Omental fat pad (tissue), 4 donors: ENCODE measurements at places on chromosomes 12 and 14. TPM values are rescaled to one million over a fixed set of nuclear protein-coding genes. Genes with fewer than 3 reads are reported as not detected.

The SPIC gene
- not detected for total RNA-seq

The CIDEB gene
- total RNA-seq, result 16.4 TPM

The COX8C gene
- not detected for total RNA-seq

- DNase-seq, result no peak
Measured at GRCh38 chr12:122558745-122559641, 31.9 kb downstream of the KNTC1 start.

GRCh38 chr12:113456761-113457160, 14.9 kb downstream of the LHX5 start:
- no peak for DNase-seq

DNA sequence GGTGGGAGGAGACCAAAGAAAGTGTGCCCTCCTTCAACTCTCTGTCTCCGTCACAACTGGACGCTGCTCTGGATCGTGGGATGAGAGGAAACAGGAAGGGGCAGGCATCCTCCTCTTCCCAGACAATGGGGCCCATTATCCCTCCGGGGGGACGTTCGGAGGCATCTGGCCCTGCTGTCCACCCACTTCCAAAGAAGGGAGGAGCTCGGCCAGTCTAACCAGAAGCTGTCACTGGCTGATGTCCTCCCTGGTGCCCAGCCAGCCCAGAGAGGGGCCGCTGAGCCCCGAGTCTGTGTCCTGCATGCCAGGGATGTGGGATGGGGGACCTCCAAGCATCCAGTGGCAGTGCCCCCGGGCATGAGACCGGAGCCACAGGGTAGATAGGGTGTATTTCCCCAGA, 39.8 kb upstream of the MEG3 start:
- DNase-seq, result no peak

DNA sequence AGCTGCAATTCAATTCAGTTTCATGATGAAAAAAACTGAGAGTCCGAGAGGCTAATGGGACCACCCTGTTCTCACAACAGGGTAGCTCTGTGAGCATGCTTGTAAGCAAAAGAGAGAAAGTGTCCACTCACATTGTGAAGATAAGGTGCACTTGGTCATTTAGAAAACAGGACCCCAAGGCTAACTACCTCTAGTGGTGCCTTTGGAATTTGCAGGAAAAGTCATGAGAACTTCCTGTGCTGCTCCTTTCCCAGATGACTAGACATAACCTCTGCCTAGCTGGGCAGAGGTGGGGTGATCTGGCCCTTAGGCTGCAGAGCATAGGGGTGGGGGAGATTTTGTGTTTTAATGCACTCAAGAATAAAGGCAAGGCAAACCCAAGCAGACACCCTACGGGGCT, 118.9 kb downstream of the STAB2 start:
- no peak for DNase-seq

DNA sequence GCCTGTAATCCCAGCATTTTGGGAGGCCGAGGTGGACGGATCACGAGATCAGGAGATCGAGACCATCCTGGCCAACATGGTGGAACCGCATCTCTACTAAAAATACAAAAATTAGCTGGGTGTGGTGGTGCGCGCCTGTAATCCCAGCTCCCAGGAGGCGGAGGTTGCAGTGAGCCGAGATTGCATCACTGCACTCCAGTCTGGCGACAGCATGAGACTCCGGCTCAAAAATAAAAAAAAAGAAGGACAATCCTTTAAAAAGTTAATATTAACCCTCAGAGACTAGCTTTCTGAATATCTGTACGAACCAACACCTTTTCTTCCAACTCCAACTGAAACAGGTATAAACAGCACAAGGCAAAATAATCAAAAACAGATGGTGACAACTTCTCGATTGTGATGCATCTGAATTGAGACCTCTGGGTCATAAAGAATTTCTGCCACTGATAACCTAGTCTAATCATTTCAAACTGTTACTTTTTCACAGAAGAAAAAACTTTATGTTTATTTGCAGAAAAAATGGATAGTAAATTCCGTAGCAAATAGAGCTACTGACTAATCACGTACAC, 27.8 kb downstream of the CLIP1 start:
- DNase-seq, result no peak
